Daoy (cell line): ENCODE measurements at places on chromosomes 2 and 18. TPM values are rescaled to one million over a fixed set of nuclear protein-coding genes. Genes with fewer than 3 reads are reported as not detected.
A peak's percentile ranks its signal among the peaks of the same experiment; 100 is the strongest.

- DNase-seq = no peak
Measured at GRCh38 chr2:25895610-25896009, 17.3 kb upstream of the ASXL2 start.

DNA sequence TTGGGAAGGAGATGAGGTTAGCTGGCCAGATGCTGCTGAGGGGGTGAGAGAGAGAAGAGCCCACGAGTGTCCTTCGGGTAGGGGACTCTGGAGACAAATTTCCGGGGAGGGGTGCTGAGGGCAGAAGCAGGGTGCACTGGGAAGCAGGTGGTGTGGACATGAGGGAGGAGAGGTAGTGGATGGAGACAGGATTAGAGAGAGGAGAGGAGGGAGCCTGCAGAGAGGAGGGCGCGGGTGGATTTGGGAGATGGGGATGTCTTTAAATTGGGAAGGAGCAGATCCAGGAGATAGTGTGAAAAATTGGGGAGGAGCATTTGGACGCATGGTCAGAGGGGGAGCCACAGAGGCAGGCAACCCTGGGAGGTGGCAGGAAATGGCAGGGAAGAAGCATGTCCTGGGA, 154.7 kb downstream of the DYSF start:
- no peak for DNase-seq

GRCh38 chr18:3179430-3180089, 40.2 kb downstream of the MYOM1 start:
- DNase-seq = no peak

DNA sequence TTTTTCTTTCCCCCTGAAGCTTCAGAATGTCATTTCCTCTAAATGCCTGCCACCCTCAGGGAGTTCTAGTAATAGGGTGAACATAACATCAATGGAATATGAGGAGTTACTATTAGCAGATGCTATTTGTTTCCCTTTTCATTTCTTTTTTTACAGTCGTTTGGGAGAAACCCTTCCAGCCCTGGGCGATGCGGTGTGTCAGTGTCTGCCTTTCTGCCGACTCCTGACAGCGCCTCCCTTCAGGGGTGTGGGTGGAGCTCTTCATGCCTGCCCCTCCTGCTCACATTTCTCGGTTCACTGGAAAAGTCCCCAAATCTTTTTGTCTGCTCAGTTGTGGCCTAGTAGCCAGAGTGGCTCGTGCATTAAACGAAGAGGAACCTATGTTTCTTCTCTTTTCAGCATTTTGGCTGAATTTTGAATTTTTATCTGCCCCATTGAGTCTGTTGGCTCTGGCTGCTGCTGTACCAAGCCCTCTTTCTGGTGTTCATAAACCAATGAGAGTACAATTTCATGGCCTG, 72.3 kb downstream of the FMNL2 start:
- DNase-seq = peak; percentile 66

DNA sequence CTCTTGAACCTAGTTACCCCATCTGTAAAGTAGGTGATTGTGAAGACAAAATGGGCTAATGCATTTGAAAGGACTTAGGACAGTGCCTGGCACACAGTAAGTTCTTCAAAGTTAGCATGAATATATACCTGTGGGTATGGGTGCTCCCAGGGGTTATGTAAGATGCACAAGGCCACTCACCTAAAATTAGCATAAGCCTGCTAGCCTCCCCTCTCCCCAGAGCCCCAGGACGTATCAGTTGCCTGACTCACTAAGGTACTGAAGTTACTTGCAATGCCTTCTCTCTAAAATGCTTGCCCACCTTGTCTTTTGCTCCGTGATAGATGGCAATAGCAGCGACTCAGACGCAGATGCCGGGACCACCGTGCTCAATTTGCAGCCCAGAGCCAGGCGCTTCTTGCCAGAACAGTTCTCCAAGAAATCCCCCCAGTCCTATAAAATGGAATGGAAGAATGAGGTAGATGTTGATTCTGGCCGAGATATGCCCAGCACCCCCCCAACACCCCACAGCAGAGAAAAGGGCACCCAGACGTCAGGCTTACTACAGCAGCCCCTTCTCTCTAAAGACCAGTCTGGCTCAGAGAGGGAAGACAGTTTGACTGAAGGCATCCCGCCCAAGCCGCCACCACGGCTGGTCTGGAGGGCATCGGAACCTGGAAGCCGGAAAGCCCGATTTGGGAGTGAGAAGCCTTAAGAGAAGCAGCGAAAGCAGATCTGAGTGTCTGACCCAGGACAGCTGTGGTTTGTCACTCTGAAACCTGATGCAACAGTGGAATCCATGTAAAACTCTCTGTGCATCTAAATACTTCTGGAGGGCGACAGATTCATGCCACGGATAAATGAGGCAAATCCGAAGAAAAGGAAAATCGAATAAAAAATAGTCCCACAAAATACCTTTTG, 53.8 kb upstream of the TMEM182 start:
- DNase-seq = no peak

GRCh38 chr2:180161415-180161814, 154.3 kb upstream of the CWC22 start:
- DNase-seq = no peak

GRCh38 chr2:196101325-196101991, 32.8 kb upstream of the DNAH7 start:
- peak; percentile 26 for DNase-seq

Gene CREG2
- total RNA-seq = 0.74 and 2.0 TPM in 2 replicates

Gene LCT
- total RNA-seq = 0.40 TPM in 1 of 2 replicates, not detected in the other

Gene IL1R2
- total RNA-seq = not detected in 2 replicates

Gene RAB6C
- total RNA-seq = not detected in 2 replicates

Gene SSB
- total RNA-seq = 172 and 179 TPM in 2 replicates

Gene ASXL3
- 0.18 and 0.29 TPM in 2 replicates for total RNA-seq
